ENCODE measurements at places on chromosomes 6 and 20. TPM values are rescaled to one million over a fixed set of nuclear protein-coding genes. Genes with fewer than 3 reads are reported as not detected.
A peak's percentile ranks its signal among the peaks of the same experiment; 100 is the strongest.

DNA sequence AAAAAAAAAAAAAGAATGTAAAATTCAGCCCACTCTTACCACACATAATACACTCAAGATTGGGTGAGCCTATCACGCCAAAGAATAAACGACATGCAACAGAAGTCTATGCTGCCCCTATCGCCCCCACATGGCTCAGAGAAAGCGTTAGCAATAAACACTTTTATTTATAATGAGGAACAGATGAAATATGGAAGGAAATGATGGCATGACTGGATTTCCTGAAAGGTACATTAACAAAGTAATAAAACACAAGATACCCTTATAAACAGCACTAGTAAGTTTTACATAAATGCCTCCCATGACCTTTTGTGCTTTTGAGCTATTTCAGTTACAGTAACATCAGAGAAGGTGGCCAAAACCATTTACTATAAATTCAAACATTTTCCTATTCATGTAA is 71.4 kb upstream of the SCAF8 start:
- no peak overlapping the region for H3K27ac ChIP-seq
- no peaks in the 10 kb centered on the region for H3K36me3 ChIP-seq
- H3K4me3 ChIP-seq: no peak overlapping the region
- no peak for DNase-seq
- no peaks in the 10 kb centered on the region for H3K27me3 ChIP-seq

- peak overlapping the region; percentile 71 for H3K4me3 ChIP-seq
- peak overlapping the region; percentile 51 for H3K27ac ChIP-seq
- peaks cover 2% of the 10 kb centered on the region for H3K27me3 ChIP-seq
Observed at GRCh38 chr6:36195471-36196112, 952 bp upstream of the BRPF3 start.

DNA sequence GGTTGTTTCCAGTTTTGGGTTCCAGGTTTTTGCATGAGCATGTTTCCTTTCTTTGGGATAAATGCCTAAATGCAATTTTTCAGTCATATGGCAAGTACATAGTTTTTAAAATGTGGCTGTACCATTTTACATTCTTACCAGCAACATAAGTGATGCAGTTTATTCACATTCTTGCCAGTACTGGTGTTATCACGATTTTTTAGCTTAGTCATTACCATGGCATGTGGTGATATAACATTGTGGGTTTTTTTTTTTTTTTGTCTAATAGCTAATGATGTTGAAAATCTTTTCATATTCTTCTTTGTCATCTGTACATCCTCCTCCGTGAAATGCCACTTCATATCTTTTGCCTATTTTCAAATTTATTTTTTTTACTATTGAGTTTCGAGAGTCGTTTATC is 2.9 kb upstream of the TDRD6 start:
- no peaks in the 10 kb centered on the region for H3K27me3 ChIP-seq
- H3K36me3 ChIP-seq: no peaks in the 10 kb centered on the region
- peak overlapping the region; percentile 64 for H3K27ac ChIP-seq
- no peak for DNase-seq
- peaks cover 6% of the 10 kb centered on the region for H3K4me1 ChIP-seq
- H3K4me3 ChIP-seq: no peak overlapping the region

DNA sequence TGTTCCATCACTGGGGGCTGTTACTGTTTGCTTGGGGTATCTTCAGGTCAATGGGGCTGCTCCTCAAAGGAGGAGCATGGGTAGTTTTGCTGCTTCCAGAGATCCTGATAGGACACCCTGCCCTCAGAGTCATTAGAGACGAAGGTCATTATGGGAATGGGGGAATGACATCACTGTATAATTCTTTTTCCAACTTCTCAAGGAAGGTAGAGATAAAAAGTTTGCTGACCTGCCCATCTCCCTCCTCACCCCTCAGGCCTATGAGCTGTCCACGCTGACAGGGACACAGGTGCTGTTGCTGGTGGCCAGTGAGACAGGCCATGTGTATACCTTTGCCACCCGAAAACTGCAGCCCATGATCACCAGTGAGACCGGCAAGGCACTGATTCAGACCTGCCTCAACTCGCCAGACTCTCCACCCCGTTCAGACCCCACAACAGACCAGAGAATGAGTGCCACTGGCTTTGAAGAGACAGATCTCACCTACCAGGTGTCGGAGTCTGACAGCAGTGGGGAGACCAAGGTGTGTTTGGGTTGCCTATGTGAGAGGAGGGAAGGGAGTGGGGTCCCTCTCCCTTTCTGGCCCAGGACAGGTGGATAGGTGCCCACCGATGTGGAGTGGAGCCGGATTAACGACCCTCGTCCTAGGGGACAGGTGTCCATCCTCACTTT is 2.7 kb downstream of the SRF start:
- no peak for DNase-seq
- H3K4me3 ChIP-seq: peak overlapping the region; percentile 97
- peak overlapping the region; percentile 93 for H3K27ac ChIP-seq
- H3K4me1 ChIP-seq: peaks cover 35% of the 10 kb centered on the region
- no peaks in the 10 kb centered on the region for H3K27me3 ChIP-seq

DNA sequence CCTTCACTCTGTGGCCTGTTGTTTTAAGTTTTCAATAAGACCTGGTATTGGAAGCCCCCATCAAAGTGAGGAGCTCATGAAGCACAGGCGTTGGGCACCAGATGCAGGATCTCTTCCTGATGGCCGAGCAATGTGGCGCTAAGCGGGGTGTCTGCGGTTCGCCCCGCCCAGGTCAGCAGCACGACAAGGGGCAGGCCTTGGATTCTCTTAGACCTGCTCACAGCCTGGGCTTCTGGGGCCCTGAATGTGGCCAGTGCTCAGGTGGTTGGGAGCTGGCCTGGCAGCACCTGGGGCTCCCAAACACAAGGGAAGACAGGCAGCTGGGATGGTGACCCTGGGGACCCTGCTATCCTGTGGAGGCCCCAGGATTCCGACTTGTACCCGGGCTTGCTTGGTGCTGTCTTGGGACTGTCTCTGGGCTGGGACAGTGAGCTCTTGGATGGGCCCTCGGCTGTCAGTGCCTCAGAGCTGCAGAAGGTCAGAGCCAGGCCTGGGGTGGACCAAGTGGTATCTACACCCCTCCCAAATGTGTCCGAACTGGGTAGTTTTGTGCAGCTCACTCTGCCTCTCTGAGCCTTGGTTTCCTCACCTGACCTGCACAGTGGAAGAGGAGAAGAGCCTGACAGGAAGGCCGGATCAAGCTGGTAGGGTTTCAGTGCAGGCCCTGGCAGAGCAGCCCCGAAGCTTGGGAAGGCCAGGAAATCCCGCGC is 69.1 kb downstream of the PHACTR3 start:
- H3K27ac ChIP-seq: no peak overlapping the region
- H3K27me3 ChIP-seq: peaks cover 28% of the 10 kb centered on the region
- no peak for DNase-seq
- H3K4me3 ChIP-seq: no peak overlapping the region

GRCh38 chr6:6436946-6437345 is 116.5 kb upstream of the F13A1 start:
- no peak overlapping the region for H3K27ac ChIP-seq
- no peak overlapping the region for H3K4me3 ChIP-seq
- H3K27me3 ChIP-seq: no peaks in the 10 kb centered on the region
- no peaks in the 10 kb centered on the region for H3K36me3 ChIP-seq

- H3K4me3 ChIP-seq: no peak overlapping the region
- H3K4me1 ChIP-seq: no peaks in the 10 kb centered on the region
- H3K27me3 ChIP-seq: no peaks in the 10 kb centered on the region
- no peak overlapping the region for H3K27ac ChIP-seq
- H3K36me3 ChIP-seq: no peaks in the 10 kb centered on the region
- DNase-seq: no peak
Observed at GRCh38 chr6:134394208-134394607, 76.3 kb upstream of the SGK1 start.

GRCh38 chr6:162301128-162301527 is 426.4 kb downstream of the PRKN start:
- H3K36me3 ChIP-seq: no peaks in the 10 kb centered on the region
- H3K27me3 ChIP-seq: no peaks in the 10 kb centered on the region
- H3K4me1 ChIP-seq: no peaks in the 10 kb centered on the region
- no peak overlapping the region for H3K4me3 ChIP-seq

DNA sequence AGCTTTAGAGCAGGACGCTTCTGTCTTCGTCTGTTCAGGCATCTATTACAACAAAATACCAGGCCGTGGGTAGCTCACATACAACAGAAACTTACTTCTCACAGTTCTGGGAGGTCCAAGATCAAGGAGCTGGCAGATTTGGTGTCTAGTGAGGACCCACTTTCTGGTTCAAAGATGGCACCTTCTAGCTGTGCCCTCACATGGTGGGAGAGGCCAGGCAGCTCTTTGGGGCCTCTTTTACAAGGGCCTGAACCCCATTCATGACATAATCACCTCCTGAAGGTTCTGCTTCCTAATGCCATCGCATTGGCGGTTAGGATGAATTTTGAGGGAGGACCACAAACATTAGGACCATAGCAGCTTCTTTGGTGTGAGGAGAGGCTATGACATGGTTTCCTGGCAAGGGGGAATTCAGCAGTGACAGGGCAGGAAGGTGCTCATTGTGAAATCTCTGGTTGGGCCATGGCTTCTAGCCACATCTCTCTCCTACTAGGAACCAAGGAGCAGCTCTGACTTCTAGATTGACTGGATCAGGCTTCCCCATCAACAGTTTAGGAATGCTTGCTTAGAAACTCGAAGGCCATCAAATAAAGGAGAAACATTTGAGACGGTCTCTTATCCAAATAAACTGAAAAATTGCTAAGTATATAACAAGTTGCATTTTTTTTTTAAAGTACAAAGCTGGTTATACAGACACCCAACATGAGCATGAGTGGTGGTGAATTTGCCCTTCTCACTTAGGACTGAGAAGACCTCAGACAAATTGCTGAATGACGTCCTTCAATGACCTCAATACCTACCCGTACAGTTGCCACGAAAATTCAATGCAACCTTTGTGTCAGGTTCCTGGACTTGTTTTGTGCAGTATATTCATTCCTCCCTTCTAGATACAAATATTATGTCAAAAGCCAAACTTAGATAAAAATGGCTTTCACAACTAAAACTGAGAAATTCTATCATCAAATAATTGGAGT is 140.7 kb downstream of the ZDHHC14 start:
- no peak overlapping the region for H3K4me3 ChIP-seq
- no peak overlapping the region for H3K27ac ChIP-seq

DNA sequence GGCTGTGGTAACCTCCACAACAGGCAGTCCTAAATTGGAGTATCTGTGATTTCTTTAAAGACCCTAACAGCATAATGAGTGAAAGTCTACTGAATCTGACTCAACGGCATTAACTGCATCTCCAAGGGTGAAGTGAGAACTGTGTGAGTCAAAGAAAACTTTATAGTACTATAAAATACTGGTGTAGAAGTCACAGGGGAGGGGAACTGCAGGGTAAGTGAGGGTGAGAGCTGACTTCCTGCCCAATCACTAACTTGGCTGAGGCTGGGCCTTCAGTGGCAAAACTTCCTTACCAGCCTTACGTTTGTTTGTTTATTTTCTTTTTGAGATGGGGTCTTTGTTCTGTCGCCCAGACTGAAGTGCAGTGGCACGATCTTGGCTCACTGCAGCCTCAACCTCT is 109.8 kb downstream of the PTPRK start:
- peaks cover 4% of the 10 kb centered on the region for H3K36me3 ChIP-seq
- DNase-seq: no peak
- H3K27me3 ChIP-seq: no peaks in the 10 kb centered on the region
- H3K4me1 ChIP-seq: peaks cover 34% of the 10 kb centered on the region
- H3K27ac ChIP-seq: no peak overlapping the region

DNA sequence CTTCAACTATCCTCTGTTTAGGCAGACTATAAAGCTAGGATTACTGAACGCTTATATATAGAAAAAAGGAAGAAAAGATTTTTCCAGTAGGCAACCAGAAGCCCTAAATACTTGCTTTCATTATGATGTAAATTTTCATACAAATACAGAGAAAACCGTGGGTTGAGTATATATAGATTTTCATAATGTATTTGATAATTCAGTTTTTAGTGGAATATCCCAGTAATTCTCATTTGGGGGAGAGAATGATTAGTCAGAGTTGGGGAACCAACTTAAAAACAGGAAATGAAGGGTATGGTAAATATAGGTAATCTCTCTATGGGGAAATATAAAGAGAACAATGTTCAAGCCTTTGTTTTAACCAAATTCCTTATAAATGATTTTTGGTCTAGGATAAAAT is 154.0 kb upstream of the CITED2 start:
- H3K36me3 ChIP-seq: no peaks in the 10 kb centered on the region
- no peaks in the 10 kb centered on the region for H3K27me3 ChIP-seq
- H3K4me1 ChIP-seq: peaks cover 22% of the 10 kb centered on the region
- H3K4me3 ChIP-seq: no peak overlapping the region
- no peak overlapping the region for H3K27ac ChIP-seq

DNA sequence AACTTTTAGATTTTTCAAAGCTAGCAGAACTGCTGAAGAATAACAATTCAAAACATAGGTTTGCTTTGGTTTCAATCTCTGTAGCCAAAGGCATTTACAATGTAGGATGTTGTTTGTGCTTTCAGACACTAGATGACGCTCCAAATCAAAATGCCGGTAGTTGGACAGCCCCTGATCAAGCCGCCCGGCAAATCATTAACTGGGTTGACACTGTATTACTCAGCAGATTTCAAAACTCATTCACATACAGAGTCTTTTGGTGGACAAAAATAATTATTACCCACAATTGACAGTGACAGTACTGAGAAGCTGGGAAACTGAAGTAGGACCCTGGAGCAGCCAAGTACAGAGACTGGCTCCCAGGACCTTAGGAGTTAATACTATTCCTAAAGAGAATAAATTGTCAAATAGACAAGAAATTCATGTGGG is 21.3 kb upstream of the HFE start:
- no peak overlapping the region for H3K4me3 ChIP-seq
- H3K27me3 ChIP-seq: no peaks in the 10 kb centered on the region
- DNase-seq: no peak
- peaks cover 15% of the 10 kb centered on the region for H3K4me1 ChIP-seq
- no peaks in the 10 kb centered on the region for H3K36me3 ChIP-seq
- peak overlapping the region; percentile 49 for H3K27ac ChIP-seq

DNA sequence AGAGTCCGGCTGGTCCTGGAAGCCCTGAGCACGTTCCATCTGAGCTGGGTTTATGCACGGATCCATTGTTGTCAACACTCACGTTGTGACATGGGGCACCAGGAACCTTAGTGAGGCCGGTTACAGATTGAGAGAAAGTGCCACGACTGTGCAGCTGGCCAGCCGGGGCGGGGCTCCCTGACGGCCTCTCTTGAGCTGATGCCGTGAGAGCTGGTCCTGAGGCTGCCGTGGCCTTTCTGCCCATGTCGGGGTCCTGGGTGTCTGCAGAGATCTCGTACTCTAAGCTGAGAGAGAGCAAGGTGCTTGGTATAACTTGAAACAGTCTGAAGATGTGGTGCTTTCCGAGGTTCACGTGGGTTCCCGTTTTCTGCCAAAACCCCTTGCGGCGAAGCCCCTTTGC is 10.0 kb downstream of the CDH4 start:
- H3K36me3 ChIP-seq: no peaks in the 10 kb centered on the region
- H3K4me1 ChIP-seq: no peaks in the 10 kb centered on the region
- no peak overlapping the region for H3K4me3 ChIP-seq
- no peak for DNase-seq
- no peak overlapping the region for H3K27ac ChIP-seq

The DLGAP4 gene
- 165 TPM for total RNA-seq

The BAG2 gene
- total RNA-seq: 12.1 TPM

The TSHZ2 gene
- not detected for total RNA-seq

The GTSF1L gene
- not detected for total RNA-seq

The CD24 gene
- total RNA-seq: 1.3 TPM

The IP6K3 gene
- 9.0 TPM for total RNA-seq

The SMOC2 gene
- total RNA-seq: 56.3 TPM

The ESF1 gene
- total RNA-seq: 12.4 TPM

The GLP1R gene
- total RNA-seq: not detected

The ENPP1 gene
- total RNA-seq: 8.6 TPM

The KCNK16 gene
- total RNA-seq: not detected

The RBM24 gene
- total RNA-seq: 10.8 TPM

The ZMYND8 gene
- total RNA-seq: 35.0 TPM

The BFSP1 gene
- 11.7 TPM for total RNA-seq

The GINS1 gene
- total RNA-seq: 4.9 TPM

The GRM1 gene
- not detected for total RNA-seq

The ARFGEF3 gene
- total RNA-seq: 2.7 TPM

The CNBD2 gene
- total RNA-seq: 1.6 TPM

The NFATC2 gene
- total RNA-seq: 2.2 TPM
